ENCODE measurements at places on chromosomes 5 and 9.

- no peak for DNase-seq
These were observed 74.2 kb downstream of the PTPN3 start for GRCh38 chr9:109423877-109424276.

DNA sequence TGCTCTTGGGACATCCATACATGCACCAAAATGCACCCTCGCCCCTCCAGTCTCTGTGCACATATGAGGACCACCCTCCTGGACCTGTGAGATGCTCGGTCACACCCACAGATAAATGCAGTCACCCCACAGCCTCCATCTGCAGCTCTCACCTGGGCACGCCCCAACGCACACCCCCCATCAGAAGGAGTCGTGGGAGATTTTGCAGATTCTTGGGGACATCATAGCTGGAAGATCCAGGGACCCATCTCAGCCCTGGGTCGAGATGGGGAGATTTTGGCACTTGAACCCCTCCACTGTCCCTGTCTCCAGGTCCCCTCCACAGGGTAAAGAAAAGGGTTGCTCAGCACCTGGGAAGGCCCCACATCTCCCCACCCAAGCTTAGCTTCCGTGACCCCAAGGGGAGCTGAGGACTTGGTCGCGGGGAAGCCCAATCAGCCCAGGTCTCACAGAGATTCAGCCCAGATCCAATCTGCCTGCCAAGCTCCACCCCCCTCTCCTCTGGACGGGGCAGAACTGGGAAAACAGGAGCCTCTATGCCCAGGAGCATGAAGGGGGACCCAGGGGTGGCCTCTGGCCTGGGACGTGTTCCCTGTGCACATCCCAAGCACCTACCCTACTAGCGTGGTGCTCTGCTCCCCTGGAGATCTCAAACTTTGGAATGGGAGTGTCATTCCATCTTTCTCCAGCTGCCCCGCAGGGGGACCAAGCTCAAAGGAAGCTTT is 89.2 kb upstream of the LMX1B start:
- no peak for DNase-seq

DNA sequence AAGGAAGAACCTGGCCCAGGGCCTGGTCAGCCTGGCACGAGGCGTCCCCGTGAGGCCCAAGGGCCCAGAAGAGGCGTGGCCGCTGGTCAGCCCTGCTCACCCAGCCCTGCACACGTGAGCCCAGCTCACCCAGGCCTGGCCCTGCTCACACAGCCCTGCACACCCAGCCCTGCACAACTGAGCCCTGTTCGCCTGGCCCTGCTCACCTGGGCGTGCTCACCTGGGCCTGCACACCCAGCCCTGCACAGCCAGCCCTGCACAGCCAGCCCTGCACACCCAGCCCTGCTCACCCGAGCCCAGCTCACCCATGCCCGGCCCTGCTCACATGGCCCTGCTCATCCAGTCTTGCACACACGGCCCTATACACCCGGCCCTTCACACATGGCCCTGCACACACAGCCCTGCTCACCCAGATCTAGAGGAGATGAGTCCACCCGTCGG is 2.1 kb downstream of the ZDHHC11 start:
- DNase-seq: no peak

GRCh38 chr9:8489835-8490234 is 690.3 kb upstream of the DMAC1 start:
- no peak for DNase-seq

- no peak for DNase-seq
These were observed 14.8 kb downstream of the REEP5 start for GRCh38 chr5:112907166-112907631.

- no peak for DNase-seq
These were observed 117.0 kb downstream of the GAS1 start for GRCh38 chr9:86830356-86830755.

DNA sequence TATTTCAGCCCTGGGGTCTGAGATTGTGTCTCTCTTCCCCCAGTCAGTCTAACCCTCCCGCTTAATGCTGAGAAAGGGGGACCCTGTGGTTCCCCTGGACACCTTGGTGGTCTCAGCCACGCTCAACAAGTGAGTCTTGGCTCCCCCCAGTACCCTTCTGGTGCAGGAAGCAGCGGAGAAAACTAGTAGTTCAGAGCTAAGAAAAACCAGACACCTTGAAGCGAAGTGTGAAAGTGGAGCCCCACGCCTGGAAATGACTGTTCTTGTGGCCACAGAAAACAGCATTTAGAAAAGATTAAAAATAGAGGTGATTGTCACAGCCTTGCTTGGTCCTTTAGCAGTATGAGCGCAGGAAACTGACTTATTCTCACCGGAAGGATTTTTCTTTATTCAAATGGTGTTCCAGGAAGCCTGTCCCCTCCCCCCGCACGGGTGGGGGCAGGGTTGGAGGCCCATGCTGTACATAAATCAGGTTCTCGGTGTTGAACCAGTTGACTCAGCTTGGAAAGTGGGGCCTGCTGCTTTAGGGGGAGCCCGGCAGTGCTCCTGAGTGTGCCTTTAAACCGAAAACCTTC is 8.1 kb downstream of the ARPC5L start:
- peak; percentile 95 for DNase-seq

DNA sequence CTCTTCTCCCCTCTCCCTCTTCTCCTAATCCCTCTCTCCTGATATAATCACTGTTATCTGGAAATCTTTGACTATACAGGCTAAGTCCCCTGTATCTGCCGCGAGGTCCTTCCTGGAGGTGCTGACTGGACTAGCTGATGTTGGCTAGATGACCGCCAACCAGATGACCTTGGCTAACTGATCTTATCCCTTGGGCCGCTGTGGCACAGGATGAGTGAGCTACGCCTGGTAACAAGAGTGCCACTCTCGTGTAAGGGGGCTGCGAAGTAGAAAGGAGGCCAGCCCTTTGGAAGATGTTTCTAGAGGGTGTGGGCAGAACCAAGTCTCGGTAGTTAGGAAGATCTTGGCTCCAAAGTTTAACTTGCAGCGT is 345 bp upstream of the PRRC1 start:
- no peak for DNase-seq

- DNase-seq: no peak
These were observed 947.8 kb downstream of the NR2F1-AS1 start for GRCh38 chr5:92633176-92633575.

DNA sequence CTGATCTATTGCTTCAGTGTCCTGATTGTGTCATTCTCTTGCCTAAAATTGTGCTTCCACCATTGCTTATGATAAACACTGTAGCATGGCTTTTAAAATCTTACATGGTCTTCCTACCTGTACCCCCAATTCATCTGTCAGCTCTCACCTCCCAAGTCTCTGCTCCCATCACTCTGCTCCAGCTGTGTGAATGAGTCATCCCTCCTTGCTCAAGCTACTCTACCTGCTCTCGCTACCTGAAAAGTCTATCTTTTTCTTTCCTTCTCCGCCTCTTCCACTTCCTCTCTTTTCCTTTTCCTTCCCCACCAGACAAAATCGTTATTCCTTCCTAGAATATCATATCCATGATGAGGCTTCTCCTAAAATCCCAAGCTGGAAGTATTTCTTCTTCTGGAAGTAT is 341.7 kb downstream of the PRELID2 start:
- DNase-seq: no peak

DNA sequence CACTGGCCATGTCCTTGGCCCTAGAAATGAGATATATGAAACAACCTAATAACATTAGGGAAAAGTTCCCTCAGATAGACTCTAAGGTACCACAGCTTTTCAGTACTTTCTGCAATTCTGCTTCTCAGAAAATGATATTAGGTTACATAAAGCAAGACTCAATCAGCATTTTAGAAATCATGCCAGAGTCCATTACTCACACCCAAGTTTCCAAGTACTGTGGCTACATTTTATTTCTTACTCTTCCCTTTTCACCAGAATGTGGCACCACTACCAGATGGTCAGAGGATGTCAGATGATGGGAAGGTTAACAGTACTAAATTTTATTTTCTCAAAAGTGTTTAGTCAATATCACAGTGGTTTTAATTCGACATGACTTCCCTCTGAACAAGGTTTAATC is 217.2 kb downstream of the MLLT3 start:
- DNase-seq: no peak

DNA sequence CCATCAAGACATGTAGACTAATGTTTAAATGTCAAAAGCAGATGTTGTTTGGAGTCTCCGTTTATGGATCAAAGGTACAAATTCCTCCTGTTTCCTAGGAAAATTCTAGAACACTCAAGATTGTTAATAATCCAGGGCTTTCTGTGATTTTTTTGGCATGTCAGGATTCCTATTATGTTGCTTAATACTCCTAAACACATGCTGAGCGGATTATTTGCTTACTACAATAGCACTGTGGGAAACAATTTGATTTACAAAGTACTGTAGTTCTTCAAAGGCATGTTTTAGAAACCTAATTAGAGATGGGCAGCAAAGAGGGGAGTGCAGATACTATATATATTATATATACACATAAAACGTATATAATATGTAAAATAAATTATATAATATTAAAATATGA is 19.0 kb upstream of the SCAMP1 start:
- DNase-seq: no peak

DNA sequence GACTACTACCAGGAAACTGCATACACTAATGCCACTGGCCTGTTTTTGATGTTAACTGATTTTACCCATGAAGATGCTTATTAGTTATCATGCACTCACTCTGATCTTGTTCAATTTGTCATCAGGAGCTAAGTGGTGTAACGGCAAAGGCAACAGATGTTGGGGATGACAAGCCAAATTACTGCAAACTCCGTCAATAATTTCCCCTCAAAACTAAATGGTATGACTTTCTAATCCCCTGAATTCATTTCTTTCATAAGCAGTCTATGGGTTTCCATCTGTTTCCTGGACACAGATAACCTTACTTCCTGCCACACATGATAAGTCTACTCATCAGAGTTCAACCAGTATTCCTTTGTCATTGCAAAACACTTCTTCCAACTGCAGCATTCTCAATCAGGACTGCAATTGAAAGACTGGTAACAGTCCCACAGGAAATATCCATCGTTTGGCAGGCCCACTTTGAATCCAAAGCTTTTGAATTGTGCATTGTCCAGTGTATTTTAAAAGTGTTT is 96.2 kb upstream of the SMC2 start:
- no peak for DNase-seq

GRCh38 chr5:5386329-5386728 is 36.1 kb upstream of the ICE1 start:
- no peak for DNase-seq

DNA sequence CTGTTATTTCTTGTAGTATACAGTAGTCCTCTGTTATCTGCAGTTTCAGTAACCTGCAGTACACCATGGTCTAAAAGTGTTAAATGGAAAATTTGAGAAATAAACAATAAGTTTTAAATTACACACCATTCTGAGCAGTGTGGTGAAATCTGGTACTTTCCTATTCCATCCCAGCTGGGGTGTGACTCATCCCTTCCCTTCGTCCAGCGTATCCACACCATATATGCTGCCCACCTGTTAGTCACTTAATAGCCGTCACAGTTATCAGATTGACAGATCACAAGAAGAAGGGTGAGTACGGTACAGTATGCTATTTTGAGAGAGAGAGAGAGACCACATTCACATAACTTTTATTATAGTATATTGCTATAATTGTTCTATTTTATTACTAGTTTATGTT is 28.9 kb downstream of the FAM151B start:
- no peak for DNase-seq

DNA sequence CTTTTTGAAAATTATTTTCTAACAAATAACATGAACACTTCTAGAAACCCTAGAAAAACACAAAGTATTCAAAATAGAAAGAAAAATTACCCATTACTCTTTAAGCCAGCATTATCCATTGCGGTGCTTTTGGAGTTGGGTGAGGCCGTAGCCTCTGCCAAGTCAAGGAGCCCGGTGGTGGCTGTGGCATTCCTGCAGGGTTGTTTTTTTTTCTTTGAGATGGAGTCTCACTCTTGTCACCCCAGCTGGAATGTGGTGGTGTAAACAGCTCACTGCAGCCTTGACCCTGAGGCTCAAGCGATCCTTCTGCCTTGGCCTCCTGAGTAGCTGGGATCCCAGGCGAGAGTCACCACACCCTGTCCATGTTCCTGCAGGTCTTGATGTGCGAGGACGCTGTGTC is 8.2 kb upstream of the AHRR start:
- no peak for DNase-seq

GRCh38 chr5:109324931-109325330 is 84.8 kb downstream of the PJA2 start:
- no peak for DNase-seq

GRCh38 chr5:120655828-120656435 is 191.8 kb downstream of the PRR16 start:
- no peak for DNase-seq

- DNase-seq: peak; percentile 57
These were observed 5.6 kb upstream of the RNF44 start for GRCh38 chr5:176542596-176543427.

DNA sequence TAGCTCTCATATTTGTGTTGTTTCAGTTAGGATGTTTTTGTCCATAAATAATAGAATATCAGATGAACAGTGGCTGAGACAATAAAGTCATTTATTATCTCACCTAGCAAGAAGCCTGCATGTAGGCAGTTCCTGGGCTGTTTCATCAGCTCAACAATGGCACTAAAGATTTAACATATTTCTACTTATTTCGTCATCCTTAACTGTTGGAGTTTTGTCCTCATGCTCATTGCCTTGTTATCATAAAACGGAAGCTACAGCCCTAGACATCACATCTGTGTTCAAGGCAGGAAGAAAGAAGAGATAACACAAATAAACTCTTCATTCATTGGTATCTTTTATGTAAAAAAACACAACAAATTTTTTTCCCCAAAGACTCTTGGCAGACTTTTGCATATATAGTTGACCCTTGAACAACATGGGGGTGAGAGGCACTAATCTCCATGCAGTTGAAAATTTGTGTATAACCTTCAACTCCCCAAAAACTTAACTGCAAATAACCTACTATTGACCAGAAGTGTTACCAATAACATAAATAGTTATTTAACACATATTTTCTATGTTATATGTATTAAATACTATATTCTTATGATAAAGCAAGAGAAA is 277.2 kb upstream of the ADRA1B start:
- no peak for DNase-seq

DNA sequence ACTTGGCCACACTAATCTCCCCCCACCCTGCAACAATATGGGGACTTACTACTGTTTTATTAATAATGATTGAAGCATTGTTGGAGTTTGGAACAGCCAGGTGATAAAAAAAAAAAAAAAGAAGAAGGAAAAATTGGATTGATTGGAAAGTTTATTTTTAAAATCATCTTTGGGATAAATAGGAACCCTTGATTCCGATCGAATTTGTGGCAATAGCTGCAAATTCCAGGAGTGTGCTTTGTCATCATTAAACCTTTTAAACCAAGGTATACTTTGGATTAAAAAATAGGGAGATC is 907 bp upstream of the NR2F1 start:
- no peak for DNase-seq

DNA sequence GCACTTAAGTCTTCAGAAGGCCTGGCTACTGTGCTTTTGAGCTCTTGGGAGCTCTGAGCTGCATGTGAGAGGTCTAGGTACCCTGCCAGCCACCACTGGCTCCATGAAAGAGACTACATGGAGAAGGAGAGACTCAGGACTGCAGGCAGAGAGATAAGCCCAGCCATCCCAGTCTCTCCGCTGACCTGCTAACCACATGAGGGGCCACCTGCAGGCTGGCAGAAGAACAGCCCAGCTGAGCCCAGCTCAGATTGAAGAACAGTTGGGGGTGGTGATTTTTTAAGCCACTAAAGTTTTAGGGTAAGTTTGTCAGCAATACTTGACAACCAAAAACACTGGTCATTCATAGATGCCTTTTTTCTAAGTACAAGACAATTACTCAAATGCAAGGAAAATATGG is 205.0 kb upstream of the PRDM9 start:
- no peak for DNase-seq

- DNase-seq: no peak
These were observed 176.6 kb downstream of the ARHGAP26 start for GRCh38 chr5:142946547-142947426.

- no peak for DNase-seq
These were observed 1187.6 kb downstream of the CDH12 start for GRCh38 chr5:21665524-21665923.

GRCh38 chr9:118129541-118129940 is 425.3 kb downstream of the TLR4 start:
- no peak for DNase-seq

All from activated T-cell treated with anti-CD3 and anti-CD28 coated beads, Interleukin-2, amount 50 U/mL, for 72 hours (primary cell).